ENCODE measurements at places on chromosomes 16 and 17.
A peak's percentile ranks its signal among the peaks of the same experiment; 100 is the strongest.

DNA sequence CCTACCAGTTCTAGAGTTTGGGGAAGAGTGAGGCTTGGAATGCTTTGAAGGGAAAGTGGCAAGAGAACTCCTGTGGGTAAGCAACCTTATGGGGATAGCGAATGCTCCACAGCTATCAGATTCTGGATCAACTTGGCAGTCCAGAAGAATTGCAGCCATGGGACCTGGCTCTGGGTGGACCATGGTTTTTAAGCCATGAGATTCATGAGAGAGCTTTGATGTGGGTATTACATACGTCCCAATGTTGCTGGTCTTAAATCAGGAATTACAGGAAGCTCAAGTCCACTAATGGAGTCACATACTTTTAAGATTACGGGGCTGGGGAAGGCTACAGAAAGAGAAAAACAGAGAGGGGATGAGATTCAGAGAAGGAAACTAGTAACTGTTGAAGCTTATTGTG lies 142.5 kb upstream of the ELAC2 start:
- no peak for DNase-seq

DNA sequence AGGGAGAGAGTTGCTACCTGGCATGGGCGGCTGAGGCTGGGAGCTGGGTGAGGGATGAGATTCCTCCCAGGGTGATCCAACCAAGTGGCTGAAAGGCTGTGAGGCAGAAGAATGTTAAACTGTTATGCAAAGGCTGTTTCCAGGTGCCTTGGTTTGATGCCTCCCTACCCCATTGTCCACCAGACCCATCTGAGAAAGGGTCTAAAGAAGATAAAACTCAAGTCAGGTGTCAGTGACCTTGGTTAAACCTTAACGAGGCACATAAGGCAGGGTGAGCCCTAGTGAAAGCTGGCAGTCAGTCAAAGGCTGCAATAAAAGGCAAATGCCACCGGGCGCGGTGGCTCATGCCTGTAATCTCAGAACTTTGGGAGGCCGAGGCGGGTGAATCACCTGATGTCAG lies 23.8 kb downstream of the LDHD start:
- DNase-seq, result no peak

GRCh38 chr17:63996430-63997182 lies 1.5 kb upstream of the PRR29 start:
- DNase-seq, result no peak

- DNase-seq, result no peak
These were observed 401.2 kb downstream of the SEC14L1 start for GRCh38 chr17:77542011-77542410.

DNA sequence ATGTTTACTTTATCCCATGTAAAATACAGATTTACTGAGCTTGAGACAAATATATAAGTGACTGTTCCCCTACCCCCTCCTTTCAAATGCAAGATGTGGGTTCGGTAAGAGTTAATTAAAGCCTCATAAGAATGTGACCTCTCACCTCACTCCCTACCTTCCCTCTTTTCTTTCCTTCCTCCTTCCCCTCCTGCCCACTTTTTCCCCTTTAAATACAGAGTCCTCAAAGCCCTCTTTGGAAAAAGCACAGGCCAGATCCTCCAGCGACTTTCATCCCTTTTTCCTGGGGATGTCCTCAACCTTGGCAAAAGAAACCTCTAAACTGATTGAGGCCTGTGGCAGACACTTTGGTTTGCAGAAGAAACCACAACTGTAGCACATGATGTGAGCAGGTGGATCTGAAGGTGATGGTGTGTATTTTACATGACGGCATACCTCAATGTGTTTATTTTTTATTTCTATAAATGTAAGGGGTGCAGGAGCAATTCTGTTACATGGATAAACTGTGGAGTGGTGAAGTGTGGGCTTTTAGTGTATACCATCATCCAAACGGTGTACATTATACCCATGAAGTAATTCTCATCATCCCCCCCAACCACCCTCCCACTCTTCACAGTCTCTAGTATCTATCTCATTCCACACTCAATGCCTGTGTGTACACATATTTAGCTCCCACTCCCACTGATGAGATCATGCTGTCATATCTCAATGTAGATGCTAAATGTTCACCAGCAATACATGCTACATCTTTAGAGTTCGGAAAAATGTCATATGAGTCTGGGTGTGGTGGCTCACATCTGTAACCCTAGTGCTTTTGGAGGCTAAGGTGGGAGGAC lies 77.7 kb downstream of the XYLT1 start:
- DNase-seq, result no peak

GRCh38 chr17:41403404-41404023 lies 6.1 kb upstream of the KRT31 start:
- DNase-seq, result no peak

DNA sequence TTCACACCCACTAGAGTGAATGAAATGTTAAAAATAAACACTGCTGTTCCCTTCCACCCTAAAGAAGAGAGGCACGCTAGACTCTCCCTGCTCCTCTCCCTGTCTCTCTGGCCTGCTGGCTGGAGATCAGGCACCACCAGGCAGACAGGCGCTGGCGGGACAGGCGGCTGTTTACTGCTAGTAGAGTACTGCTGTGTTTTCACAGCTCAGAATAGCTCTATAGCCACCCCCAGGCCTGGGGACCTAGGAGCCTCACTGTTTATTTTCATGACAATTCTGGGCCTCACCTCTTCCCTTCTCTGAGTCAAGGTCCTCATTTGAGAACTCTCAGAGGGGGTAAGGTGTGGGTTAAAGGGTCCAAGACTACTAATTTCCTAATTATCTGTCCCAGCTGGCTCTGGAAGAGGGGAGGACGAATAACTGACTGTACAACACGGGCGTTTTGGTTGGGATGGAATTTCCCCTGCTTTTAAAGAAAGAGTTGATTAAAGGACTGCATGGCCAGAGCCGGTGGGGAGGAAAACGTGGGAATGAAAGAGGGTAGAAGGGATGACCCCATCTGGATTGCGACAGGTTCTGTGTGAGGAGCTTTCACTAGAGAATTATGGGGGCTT lies 9.0 kb upstream of the G6PC1 start:
- no peak for DNase-seq

DNA sequence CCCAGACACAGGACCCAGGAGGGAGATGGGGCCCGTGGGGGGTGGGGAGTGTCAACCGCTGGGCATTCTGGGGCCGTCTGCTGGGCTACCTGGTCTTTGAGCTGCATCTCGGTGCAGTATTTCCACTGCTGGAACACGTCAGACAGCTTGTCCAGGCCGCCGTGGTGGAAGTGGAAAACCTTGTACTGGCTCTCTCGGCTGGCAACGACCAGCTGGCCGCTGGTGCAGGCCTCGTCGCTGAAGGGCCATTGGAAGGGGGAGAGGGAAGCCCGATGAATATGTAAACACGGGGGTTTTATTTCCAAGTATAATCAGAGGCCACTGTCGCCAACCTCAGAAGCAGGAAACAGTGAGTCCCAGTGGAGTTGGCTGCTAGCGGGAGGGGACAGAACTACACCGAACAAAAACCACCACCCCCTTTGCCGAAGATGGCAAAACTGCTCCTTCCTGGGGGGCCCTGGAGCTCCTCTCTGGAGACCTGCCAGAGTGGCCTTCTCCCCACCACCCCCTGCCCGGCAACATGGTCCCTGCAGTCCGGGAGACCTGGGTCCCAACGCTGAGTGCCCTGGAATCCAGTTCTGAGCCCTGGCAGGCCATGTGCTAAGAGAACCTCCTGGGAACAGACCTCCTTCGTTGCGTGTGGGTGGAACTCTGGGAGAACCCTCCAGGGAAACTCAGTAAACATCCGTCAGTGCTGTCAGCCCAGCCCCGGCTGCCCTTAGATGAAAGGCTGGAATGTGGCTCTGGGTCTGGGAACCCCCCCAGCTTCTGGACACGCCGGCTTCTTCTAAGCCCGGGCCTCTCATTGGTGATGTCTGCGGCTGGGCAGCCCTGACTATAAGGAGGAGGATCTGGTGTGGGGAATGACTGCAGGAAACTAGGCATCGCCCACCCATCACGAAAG lies 84.1 kb downstream of the TBC1D16 start:
- peak; percentile 46 for DNase-seq
